ENCODE measurements at places on chromosomes 4 and X. TPM values are rescaled to one million over a fixed set of nuclear protein-coding genes. Genes with fewer than 3 reads are reported as not detected.

DNA sequence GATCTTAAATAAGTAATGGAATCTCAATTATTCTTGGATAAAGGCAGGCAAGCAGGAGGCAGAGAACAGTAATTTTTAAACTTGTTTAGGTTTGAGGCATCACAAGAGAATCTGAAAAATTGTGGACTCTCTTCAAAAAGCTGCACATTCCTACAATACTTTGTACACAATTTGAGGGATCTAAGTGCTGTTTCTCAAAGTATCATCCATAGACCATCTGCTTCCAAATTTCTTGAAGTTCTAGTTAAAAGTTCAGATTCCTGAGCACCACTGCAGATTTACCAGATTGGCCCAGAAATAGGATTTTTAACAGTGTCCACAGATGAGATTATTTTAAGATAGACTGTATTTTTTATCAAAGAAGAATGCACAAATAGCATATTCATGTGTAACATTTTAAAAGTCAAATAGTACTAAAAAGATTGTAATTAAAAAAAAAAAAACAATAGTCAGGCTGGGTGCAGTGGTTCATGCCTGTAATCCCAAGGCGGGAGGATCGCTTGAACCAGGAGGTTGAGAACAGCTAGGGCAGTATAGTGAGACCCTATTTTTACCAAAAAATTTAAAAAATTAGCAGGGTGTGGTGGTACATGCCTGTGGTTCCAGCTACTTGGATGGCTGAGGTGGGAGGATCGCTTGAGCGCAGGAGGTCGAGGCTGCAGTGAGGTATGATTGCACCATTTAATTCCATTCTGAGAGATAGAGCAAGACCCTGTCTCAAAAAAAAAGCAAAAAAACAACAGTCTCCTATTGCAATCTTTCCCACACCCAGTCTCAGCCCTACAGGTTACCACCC, 14.2 kb upstream of the FNIP2 start:
- DNase-seq, result no peak

GRCh38 chr4:108943976-108944591, 181.2 kb upstream of the ETNPPL start:
- no peak for DNase-seq

DNA sequence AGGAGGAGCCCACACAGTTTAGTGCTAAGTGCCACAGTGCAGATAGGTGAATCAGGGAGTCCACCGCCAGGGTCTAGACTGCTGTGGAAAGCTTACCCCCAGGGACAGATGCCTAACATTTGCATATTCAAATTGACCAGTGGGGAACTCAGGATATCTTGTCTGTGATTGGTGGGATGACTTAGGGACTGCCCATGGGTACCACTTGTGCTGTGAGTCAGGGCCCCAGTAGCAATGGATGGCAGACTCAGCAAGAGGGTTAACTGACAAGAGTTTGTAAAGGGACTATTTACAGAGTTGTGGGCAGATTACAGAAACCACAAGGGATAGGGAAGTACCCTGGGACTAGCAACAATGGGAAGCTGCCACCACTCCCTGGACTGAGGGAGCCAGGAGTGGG, 282.1 kb downstream of the BCOR start:
- DNase-seq, result no peak

Gene TCP11X2
- total RNA-seq, result not detected

Gene UGT2B15
- total RNA-seq, result not detected

DNA sequence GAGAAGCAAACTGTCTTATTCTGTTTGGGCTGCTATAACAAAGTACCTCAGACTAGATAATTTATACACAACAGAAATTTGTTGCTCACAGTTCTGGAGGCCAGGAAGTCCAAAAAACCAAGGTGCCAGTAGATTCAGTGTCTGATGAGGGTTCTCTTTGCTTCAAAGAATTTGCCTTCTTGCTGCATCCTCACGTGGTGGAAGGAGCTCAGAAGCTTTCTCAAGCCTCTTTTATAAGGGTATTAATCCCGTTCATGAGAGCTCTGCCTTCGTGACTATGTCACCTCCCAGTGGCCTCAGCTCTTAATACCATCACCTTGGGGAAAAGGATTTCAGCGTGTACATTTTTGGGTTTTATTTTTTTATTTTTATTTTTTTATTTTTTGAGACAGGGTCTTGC, 20.1 kb downstream of the CA5B start:
- DNase-seq, result peak; percentile 20

GRCh38 chr4:183905593-183906488, 734 bp downstream of the STOX2 start:
- DNase-seq, result peak; percentile 6
